ENCODE measurements at places on chromosomes 1 and 21.

GRCh38 chr1:165455111-165455510 is 10.2 kb upstream of the RXRG start:
- DNase-seq, result no peak

GRCh38 chr1:230498704-230499103 is 72.6 kb upstream of the PGBD5 start:
- no peak for DNase-seq

DNA sequence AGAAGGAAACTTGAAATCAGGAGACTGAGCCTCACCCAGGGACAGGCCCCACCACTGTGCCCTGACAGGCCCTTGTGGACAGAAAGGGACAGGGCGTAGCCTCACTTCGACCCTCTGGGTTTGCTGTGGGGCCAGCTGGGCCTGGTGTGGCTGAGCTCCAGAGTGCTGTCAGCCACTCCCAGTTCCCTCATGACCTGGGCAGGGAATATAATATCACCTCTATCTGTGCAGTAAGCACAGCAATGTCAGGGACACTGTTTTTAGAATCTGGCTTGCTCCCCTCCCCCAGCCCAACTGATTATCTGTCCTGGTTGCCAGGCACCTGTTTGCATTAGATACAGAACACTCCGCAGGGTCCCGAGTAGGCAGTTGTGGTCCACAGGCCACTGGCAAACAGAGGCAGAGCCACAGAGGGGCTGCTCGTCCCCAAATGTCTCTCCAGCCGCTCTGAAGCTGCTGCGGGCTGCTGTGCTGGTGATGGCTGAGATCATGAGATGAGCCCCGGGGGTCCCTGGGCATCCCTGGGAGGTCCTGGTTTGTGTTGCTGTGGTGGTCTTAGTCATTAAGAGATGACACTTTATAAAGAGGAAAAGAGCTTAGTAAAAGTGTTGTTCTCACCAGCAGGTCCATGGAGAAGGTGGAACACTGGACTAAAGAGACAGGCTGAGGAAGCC is 51.6 kb downstream of the ETS2 start:
- DNase-seq, result no peak

- DNase-seq, result no peak
These were observed 474 bp downstream of the FCRLA start for GRCh38 chr1:161707503-161707902.

DNA sequence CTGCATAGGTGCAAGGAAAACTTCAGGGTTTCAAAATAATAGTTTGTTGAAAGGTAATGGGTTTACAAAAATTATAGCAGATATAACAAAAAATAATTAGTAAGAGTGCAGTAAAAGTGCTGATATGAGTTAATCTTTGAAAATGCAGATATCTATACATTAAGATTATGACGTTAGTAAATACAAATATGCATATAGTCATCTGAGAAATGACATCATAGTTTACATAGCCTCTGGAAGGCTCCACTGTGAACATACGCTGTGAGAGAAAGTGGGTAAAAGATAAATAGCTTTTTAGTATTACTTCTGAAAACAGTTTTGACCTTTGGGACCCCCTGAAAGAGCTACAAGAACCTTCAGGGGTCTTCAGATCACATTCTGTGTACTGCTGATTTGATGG is 356.2 kb upstream of the SNX7 start:
- no peak for DNase-seq

GRCh38 chr1:12180903-12181302 is 14.1 kb downstream of the TNFRSF1B start:
- no peak for DNase-seq

DNA sequence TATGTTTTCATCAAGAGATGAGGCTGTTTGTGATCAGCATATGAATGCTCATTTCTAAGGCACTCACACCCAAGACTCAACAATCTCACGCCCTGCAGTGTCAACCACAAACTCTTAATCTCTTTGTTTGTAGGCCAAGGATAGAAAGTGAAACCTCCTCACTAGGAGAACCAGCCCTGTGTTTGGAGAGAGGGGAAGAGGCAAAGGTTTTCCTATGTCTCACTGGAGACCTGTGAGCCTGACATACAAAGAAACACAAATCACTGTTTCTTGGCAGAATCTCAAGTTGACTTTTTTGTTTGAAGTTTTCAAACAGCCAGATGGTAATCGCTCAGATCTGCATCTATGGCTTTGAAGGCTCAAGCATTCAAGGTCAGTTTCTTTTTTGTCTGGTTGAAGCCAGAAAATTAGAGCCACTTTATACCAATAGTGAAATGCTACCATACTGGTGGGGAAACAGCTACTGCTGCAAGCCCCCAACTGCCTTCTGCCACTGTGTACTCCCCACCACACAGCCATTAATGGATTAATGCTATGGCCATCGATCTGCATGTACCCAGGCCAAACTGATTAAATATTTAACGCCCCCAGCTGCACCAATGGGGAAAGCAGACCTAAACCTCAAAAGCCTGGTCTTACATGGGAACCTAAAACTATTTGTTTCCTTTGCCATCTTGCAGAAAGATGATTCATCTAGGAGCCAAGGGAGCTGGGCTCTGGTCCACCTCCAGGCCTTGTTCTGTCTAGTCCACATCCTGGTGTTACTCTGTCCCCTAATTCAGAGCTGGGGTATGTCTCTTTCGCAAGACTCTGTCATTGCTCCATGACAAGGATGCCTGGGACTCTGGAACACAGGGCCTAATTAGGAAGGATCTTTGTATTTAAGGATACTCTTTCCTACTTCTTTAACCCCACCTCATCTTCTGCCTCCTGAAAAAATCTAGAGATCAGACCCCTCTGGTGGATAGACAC is 16.3 kb downstream of the PDZK1 start:
- no peak for DNase-seq

- DNase-seq, result no peak
These were observed 39.0 kb upstream of the RWDD3 start for GRCh38 chr1:95195046-95195445.

DNA sequence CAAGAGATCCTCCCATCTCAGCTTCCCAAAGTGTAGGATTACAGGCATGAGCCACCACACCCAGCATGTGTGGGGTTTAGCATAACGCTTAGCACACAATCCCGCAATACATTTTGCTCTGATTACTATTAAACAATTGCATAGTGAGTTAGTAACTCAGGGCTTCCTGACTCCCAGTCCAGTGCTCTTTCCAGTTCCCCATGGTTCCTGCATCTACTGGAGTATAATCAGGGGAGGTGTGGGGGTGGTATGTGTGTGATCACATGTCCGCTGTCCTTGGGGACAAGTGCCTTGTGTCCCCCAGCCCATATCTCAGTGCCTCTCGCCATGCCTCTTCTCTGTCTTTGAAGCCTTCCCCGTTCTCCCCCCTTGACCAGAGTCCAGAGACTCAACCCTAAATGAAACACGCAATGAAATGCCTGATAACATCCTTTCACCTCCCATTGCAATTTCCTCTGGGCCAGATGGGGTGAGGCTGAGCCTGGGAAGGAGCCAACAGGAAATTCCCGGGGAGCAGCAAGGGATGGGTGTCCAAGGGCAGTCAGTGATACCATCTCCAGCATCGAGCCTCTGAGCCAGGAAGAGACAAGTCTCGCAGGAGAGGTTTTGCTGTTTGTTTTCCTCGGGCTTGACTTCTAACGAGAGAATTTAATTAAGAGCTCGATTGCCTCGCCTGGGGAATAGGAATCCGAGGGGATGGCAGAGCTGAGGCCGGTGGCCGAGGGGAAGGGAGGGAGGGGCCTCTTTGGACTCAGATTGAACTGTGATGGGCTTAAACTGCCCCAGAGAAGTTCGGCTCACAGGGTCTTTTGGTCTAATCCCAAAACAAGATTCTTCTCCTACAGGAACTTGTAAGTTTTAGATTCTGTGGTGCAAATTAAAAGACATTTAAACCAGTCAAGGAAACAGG is 7.7 kb upstream of the HTR1D start:
- DNase-seq, result no peak

DNA sequence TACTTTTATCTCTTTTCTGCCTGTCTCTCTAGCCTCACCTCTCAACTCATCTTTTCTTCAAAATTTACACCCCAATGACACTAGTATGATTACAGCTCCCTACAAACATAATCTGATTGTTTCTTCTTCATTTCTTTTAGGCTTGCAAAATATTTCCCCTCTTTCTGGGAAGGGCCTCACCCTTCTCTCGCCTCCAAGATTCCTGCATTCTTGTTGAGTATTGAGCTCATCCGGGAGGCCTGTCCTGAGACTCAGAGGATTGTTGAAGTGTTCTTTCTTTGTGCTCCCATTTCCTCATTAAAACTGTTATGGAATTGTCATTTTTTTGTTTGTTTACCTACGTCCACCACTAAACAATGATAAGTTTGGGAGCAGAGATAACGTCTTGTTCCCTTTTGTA is 99.1 kb upstream of the CHRM3 start:
- DNase-seq, result no peak

DNA sequence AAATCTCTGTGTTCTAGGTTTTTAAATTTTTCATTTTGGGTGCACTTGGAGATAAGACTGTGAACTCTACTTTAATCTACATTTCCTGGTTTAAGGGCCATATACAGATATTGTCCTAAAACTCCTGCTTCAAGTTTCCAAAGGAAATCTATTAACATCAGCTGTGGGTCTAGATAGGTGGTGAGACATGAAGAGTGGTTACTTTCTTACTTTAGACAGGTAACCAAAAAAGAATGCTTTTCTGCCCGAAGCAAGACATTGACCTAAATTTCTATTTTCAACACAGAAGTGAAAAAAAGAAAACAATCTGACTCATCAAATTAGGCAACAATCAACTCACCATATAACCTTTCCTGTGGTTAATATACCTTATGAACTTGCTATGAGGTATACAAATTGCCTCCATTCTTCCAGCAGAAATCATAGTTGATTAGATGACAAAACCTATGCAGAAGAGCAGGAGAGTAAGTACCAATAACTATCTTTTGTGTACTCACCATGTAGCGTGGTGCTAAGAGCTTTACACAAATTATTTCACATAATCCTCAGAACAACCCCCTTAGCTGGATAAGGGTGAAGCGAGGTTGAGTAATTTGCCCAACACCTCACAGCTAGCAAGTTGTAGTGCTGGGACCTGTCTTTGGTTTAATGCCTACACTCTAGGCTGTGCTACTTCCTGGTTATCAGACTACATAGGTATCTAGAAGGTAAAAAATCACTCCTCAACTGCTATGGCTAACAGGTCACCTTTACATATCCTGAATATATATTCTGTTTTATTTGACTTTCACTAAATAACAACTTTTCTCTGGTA is 23.4 kb upstream of the PTPN14 start:
- DNase-seq, result no peak

- DNase-seq, result peak; percentile 87
These were observed at the start of gene ACP6 for GRCh38 chr1:147670319-147671001. Gene ACP6, minus strand, starts transcription at chr1:147670524. Its CDS starts 476 bp downstream, at chr1:147670048.

DNA sequence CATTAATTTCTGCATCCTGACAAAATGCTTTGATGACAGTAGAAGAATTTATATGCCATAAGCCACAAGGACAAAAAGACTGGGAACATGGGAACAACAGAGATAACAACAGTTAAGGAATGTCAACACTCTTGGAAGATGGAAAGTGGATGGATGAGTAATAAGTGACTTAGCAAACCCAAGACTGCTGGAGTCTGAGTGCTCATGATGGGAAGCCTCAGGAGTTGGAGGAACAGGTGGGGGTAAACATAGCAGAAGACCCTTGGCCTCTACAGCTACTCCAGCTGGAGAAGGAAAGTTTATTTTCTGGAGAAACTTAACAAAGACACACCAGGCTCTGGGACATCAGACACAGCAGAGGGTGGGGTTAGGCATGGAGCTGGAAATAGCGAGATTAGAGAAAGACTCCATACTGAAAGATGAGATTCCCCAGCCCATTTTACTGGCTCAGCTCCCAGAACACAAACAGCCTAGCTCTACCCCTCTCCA is 13.6 kb downstream of the G0S2 start:
- no peak for DNase-seq
